ENCODE measurements at places on chromosomes 1 and 21. TPM values are rescaled to one million over a fixed set of nuclear protein-coding genes. Genes with fewer than 3 reads are reported as not detected.
A peak's percentile ranks its signal among the peaks of the same experiment; 100 is the strongest.

Gene C1QB
- polyA plus RNA-seq = 9.0 TPM

Gene VANGL2
- 35.6 TPM for polyA plus RNA-seq

DNA sequence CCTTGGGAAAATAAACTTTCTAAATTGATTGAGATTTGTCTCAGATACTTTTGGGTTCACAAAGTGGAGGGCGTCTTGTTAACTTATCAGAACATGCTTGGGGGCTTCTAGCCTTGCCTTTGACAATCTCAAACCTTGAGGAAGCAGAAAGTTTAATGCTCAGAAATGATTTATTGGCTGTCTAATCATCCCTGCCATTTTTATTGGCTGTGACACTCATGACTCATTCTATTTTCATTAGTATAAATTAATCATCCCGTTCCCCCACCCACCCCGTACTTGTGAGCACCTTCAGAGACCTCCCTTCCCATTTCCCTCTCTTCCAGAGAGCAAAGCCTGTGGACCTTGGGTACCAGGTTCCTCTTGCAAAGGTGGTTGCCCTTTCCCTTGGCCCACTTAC is 87.1 kb downstream of the FGGY start:
- DNase-seq = no peak

GRCh38 chr1:151012684-151013471 is 4.6 kb downstream of the PRUNE1 start:
- DNase-seq = no peak

GRCh38 chr1:20645414-20645813 is 12.2 kb downstream of the PINK1 start:
- no peak for DNase-seq

DNA sequence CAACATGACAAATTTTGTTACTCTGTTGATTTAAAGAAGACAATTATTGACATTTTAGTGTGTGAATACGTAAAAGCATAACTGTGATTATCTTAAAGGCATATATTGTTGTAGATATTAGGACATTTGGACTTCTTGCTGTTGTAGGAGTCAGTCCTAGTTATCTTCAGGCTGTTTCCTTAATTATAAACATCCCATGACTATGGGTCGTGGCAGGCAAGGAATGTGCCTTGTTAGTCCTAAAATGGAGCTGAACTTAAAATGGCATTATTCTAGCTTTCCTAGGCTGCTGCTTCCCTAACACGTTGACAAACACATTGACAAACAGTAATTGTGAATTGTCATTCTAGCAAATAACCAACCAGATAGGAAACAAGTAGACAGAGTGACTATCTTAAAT is 4.4 kb upstream of the MPZL1 start:
- no peak for DNase-seq

GRCh38 chr21:32437729-32438128 is 25.2 kb downstream of the EVA1C start:
- no peak for DNase-seq

GRCh38 chr1:43304771-43305300 is 4.1 kb downstream of the TIE1 start:
- DNase-seq = no peak

GRCh38 chr1:210535761-210536160 is 207.1 kb downstream of the HHAT start:
- no peak for DNase-seq

DNA sequence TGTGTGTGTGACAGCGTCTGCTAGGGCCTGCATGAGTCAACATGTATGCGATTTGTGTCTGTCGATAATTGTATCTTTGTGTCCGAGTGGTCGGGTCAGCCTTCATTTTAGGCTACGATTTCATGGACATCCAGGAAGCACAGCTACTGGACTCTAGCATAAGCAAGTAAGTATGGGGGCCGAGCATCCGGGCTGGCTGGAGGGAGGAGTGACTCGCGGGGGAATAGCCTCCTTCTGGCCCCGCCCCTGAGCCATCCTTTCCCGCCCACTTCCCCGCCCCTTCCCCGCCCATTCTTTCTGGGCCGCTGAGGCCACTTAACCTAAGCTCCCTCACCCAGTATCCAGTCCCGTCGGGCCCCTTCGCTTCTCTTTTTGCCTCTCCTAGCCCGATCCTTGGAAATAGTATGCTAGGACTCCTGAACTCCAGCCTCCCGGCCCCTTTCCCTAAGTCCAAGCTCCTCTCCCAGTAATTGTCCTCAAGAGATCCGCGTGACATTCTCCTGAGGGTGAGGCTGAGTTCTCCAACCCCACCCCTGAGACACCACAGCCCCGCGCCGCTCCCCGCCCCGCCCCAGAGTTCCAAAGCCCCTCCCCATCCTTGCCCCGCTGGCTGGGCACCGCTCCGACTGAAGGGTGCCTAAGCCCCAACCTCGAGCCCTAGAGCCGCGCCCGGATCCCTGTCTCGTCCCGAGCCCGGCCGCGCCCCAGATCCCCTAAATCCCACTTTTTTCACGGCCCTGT is 1.2 kb downstream of the MAP3K6 start:
- no peak for DNase-seq

GRCh38 chr1:186152227-186152619 is 222.8 kb downstream of the TPR start:
- DNase-seq = no peak

- no peak for DNase-seq
These were observed 69.6 kb downstream of the NRIP1 start for GRCh38 chr21:14995226-14995625.

- DNase-seq = no peak
These were observed 155.4 kb upstream of the C1orf174 start for GRCh38 chr1:4055294-4055967.

- DNase-seq = no peak
These were observed 7.5 kb upstream of the GJA8 start for GRCh38 chr1:147895123-147895522.

GRCh38 chr1:60502506-60502905 is 428.9 kb upstream of the C1orf87 start:
- DNase-seq = no peak

DNA sequence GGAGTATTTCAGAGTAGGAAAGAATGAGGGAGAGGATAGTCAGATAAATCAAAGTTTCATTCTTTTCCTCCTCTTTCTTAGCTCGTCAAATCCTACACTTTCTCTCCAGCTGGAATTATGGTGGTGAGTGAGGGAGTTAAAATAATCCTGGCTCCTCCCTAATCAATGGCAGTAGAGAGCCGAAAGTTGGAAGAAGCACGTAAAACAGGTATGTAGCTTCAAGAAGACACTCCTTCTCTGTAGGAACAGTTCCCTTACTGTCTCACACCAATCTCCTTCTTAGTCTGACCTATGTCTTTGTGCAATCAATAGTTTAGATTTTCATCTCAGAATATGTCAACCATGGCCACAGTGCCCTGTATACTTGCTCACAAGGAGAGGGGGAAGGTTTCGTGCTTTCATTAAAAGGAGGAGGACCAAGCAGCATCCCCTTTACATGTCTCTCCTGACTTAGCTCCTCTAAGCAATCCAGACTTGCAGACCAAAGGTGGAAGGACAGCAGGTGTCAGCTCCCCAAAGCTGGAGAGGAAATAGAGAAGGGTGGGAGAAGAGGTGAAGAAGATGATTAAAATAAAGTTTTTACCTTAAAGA is 878 bp downstream of the MINDY1 start:
- DNase-seq = no peak

DNA sequence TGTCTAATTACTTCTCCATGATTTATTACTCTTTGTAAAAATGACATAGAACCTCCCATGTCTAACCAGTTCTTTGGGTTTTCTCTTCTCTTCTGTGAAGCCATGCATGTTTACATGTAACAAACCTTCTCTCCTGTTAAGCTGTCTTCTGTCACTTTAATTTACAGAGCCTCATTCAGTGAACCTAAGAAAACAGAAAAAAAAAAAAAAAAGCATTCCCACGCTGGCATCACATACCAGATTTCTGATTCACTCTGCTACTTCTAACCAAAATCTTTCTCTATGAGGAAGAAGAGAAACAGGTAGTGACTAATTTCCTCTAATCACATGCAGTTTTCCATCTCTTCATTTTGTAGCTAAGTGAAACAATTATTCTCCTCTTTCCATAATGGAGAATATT is 141.4 kb upstream of the CXADR start:
- DNase-seq = no peak

GRCh38 chr1:156760092-156760795 is 7.1 kb upstream of the PRCC start:
- no peak for DNase-seq

DNA sequence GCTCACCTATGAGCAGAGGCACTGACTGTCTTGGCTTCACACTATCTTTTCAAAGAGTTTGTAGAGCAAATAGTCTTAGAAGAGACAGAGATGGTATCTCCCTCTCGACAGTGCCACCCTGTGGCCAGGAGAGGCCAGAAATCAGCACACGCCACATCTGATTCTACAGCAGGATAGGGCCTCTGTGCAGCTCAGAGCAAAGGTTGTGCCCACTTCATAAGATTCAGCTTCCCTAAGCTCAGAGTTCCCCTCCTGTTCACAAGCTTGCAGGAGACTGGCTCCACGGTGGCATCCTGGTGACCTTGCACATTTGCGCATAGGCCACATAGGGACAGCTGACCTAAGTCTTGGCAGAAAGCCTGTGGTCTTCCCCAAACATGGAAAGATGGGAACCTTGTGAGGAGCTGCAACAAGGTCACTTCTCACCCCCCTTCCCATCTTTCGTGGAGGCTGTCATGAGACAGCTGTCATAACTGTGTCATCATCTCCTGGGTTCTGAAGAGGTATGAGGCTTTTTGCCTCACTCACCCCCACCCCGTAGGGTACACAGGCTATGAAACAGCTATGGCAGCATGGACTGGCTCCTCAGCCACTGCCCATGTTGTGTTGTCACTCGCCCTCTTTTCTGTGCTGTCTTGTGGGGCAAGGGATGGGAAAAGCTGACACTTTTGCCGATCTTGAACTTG is 3.0 kb downstream of the ITLN2 start:
- DNase-seq = peak; percentile 27
